Kidney epithelial cell (primary cell): ENCODE measurements at places on chromosomes 2 and 18.

GRCh38 chr2:152580714-152581113 lies 136.5 kb downstream of the PRPF40A start:
- DNase-seq: no peak

DNA sequence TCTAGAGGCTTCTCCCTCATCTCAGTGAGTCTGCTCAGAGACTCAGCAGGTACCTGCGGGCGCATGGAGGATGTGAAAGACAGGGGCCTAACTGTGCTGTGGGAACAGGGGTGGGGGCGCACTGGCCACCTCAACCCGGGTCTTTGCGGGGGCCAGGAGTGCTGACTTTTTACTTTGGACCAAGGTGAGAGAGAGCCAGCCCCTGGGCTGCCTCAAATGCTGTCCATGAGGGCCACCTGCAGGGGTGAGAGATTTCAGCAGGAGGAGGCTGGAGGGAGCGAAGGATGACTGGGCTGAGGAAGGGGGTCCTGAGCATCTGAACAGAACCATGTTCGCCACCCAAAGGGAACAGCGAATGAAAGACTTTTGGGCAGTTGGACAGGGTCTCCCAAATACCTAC lies 129.4 kb downstream of the TNS1 start:
- DNase-seq: no peak

GRCh38 chr2:62806231-62806630 lies 100.7 kb downstream of the EHBP1 start:
- no peak for DNase-seq

DNA sequence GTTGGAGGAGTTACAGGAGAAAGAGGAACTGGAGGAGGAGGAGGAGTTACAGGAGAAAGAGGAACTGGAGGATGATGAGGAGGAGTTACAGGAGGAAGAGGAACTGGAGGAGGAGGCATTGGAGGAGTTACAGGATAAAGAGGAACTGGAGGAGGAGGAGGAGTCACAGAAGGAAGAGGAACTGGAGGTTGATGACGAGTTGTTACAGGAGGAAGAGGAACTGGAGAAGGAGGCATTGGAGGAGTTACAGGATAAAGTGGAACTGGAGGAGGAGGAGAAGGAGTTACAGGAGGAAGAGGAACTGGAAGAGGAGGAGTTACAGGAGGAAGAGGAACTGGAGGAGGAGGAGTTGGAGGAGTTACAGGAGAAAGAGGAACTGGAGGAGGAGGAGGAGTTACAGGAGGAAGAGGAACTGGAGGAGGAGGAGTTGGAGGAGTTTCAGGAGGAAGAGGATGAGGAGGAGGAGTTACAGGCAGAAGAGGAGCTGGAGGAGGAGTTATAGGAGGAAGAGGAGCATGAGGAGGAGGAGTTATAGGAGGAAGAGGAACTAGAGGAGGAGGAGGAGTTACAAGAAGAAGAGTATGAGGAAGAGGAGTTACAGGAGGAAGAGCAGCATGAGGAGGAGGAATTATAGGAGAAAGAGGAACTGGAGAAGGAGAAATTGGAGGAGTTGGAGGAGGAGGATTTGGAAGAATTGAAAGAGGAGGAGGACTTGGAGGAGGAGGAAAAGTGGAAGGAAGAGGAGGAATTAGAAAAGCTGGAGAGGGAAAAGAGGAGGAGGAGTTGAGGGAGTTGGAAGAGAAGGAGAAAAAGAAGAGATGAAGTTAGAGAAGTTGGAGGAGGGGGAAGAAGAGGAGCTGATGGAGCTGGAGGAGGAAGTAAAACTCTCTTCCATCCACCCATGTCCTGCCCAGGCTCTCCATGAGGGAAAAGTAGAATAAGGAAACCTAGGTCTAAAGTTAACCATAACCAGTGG lies 37.2 kb downstream of the CLASP1 start:
- DNase-seq: no peak

GRCh38 chr18:74819433-74820059 lies 221.9 kb downstream of the ZNF407 start:
- DNase-seq: no peak
